ENCODE measurements at places on chromosomes 2 and 18.

- DNase-seq: no peak
Measured at GRCh38 chr2:15565392-15565791, 4.3 kb upstream of the NBAS start.

DNA sequence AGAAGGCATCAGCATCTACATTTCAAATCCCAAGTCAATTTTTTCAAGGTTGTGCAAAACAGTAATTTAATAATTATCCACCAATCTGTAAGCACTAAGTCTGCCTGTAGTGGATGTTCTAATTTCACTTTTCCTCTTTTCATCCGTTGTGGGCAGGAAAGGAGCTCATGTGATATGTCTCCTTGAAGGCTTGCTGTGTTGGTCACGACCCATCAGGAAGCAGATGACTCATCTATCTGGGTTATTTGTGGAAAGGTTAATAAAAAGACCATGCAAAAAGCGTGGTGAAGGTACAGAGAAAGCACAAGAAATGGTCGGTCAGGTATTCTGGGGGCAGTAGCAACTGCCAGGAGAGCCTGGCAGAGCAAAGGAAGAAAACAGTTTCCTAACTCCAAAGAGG lies 476.7 kb upstream of the RAB6C start:
- DNase-seq: no peak

- no peak for DNase-seq
Measured at GRCh38 chr2:80592106-80592505, 287.6 kb upstream of the LRRTM1 start.

DNA sequence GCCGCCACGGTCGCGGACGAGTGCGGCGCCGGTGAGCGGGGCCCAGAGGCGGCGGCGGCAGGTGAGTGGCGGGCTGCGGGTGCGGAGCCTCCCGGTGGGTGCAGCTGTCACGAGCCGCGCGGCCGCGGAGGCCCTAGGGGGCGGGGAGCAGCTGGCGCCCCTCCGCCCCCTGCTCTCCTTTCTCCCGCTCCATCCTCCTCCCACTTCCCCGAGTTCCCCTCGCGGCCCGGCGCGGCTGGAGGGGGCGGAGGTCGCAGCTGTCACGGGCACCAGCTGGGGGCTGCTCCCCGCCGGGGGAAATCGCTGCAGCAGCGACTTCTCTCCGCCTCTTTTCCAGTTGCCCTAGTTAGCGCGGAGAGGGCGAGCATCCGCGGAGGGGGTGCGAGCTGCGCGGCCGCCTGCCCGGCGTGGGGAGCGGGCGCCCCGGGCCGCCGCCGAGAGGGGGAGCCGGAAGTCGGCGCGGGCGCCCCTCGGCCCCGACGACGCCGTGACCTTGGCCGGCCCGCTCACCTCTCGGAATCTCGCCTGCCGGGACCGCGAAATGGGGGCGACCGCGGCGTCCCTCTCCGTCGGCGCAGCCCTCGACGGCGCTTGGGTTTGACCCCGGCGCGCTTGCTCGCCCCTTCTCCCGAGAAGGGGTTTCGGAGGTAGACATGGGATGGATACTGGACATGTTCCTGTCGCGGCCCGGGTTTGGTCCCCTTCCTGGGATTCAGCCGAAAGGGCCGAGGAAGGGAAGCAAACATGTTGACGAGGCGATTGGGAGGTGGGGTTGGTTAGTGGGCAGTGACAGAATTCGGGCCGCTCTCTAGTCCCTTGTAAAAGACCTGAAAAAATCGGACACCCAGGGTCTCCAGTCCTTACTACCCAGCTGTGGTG lies 727 bp downstream of the NCOA1 start:
- no peak for DNase-seq

- no peak for DNase-seq
Measured at GRCh38 chr2:168211664-168212163, 35.7 kb downstream of the STK39 start.

DNA sequence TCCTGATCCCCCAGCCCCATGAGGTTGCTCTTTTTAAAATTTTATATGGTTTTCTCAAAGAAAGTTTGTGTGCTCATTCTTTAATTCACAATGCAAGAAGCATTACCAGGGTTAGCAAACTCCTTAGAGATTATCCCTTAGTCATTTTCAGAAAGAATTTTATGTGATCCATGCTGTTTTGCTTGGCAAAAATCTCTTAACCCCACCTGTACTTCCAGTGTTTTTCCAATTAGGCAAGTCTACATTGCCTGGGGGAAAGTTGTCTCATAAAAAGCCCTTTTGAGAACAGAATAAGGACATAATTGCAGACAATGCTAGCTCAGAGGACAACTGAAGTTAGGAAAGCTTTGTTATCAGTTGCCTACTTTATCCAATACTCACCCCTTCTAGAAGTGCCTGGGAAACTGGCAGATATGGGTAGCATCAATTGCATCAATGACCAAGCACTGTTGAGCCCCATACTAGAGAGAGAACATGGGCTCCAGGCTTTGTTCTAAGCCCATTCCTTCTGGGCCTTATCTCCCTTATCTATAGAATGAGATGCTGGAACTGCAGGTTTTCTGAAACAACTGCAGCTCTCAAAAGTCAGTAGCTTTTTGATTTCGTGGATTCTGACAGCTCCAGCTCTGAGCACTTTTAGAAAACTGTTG lies 265.9 kb upstream of the SPHKAP start:
- DNase-seq: no peak

DNA sequence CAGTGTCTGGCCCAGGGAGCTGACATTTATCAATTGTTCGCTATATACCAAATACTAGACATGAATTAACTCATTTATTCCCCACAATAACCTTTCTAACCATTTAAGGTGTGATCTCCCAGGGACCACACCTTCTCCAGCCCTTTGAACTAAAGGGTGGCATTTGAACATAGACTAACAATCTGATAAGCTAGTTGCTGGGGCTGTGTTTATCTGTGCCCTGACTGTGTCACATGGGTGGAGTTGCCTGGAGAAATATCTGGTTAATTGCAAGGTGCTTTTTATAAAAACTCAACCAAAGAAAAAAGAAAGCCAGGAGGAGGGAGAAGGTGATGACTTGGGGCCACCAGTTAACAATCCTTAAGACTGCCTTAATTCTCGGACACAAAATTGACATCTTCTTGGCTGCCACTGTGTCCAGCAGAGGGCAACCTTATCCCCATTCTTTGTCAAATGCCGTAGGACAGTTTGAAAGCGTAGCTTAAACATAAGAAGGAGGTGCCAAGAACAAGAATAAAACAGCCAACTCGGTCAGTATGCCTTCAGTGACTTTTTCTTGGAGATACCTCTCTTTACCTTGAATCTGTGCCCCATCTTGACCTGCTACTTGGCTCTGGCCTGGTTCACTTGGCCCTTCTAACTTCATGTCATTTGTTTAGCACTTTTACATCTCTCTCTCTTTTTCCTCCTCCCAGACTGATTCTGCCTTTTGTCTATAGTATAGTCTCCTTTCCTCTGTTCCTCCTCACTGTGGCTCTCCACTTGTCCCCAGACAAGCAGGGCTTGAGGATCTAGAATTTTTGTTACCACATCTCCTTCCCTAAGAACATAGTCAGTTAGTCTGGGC lies 183.4 kb downstream of the MYO3B start:
- DNase-seq: no peak

GRCh38 chr2:136645236-136645828 lies 120.0 kb upstream of the THSD7B start:
- peak; percentile 5 for DNase-seq

DNA sequence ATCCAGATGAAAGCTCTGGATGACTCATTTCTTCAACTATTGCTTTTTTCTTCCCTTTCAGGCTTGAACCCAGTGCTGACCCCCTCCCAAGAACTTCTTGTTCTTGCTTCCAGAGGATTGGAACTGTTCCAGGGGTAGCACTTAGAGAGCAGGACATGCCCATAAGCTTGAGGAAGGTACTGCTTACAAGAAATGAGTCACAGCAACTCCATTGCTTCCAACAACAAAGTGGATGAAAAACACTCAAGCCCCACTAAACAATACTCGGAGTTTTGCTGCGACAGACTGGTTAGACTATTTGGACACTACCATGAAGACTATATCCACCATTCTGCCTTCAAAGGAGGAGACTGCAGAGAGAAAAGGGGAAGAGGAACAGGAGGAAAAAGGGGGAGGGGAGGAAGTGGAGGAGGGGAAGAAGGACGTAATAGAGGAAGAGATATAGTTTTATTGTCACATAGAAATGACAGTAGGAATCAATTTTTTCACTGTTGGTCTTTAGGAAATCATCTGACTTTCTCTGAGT lies 1.6 kb upstream of the EPC2 start:
- DNase-seq: no peak

- DNase-seq: no peak
Measured at GRCh38 chr18:40088130-40088529, 1866.9 kb upstream of the PIK3C3 start.

- DNase-seq: no peak
Measured at GRCh38 chr2:200860092-200860795, 4.2 kb downstream of the CLK1 start.

GRCh38 chr2:26811261-26811660 lies 25.4 kb downstream of the CENPA start:
- DNase-seq: no peak

DNA sequence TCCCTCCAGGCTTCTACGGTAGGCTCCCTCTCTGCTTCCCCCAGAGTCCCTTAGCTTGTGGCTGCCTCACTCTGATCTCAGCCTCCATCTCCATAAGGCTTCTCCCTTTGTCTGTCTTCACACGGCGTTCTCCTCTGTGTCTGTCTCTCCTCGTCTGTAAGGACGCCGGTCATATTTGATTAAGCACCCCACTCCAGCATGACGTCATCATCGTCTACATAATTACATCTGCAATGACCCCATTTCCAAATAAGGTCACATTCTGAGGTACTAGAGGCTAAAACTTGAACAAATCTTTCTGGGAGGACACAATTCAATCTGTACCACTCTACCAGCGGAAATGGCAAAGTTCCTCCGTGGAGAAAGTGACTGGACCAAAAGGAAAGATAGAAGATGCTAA lies 8.3 kb upstream of the COL6A3 start:
- DNase-seq: no peak

DNA sequence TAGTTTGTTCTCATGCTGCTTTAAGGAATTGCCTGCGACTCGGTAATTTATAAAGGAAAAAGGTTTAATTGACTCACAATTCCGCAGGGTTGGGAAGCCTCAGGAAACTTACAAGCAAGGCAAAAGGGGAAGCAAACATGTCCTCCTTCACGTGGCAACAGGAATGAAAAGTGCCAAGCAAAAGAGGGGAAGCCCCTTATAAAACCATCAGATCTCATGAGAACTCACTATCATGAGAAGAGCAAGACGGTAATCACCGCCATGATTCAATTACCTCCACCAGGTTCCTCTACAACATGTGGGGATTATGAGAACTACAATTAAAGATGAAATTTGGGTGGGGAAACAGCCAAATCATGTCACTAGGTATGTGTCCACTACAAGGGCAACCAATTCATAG lies 53.9 kb downstream of the MAP4K3 start:
- DNase-seq: no peak

DNA sequence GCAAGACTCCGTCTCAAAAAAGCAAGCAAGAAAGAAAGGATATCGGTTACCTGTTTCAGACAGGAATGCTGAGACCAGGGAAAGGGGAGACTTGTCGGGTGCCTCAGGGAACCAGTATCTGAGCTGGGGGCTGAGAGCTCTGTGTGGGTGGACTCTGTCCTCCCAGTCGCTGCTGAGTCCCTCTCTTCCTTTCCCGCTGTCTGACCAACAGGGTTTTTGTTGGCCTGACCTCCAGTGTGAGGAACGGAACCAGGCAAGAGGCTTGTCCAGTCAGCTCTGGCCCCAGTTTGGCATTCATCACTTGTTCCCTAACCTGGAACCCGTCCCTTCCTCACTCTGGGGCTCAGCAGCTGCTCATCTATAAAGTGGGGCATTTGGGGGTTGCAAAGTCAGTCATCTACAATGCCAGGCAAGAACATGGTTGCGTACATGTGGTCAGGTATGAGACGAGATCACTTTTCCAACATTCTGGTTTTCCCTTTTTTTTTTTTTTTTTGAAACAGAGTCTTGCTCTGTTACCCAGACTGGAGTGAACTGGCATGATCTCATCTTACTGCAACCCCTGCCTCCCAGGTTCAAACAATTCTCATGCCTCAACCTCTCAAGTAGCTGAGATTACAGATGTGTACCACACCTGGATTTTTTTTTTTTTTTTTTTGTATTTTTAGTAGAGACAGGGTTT lies 116.4 kb downstream of the PLB1 start:
- DNase-seq: no peak

DNA sequence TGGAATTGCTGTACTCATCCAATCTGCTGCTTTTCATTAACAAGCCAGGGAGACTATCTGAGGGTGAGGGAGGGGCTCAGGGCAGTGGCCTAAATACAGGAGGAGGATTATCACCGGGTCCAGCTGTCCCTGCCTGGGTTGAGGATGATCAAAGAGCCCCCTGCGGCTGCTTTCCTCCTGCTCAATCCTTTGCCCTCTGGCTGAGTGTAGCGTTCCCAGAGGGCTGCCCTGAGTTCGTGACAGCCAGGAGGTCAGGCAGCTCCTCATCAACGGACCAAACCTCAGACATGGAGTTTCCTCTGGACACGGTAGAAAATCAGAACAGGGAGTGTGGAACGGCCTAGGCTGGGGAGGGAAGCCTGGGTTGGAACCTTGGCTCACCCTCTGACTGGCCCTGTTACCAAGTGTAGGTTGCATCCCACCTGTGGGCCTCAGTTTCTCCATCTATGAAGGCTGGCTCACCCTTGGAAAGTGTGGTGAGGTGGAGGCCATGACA lies 23.5 kb downstream of the CIB4 start:
- no peak for DNase-seq

DNA sequence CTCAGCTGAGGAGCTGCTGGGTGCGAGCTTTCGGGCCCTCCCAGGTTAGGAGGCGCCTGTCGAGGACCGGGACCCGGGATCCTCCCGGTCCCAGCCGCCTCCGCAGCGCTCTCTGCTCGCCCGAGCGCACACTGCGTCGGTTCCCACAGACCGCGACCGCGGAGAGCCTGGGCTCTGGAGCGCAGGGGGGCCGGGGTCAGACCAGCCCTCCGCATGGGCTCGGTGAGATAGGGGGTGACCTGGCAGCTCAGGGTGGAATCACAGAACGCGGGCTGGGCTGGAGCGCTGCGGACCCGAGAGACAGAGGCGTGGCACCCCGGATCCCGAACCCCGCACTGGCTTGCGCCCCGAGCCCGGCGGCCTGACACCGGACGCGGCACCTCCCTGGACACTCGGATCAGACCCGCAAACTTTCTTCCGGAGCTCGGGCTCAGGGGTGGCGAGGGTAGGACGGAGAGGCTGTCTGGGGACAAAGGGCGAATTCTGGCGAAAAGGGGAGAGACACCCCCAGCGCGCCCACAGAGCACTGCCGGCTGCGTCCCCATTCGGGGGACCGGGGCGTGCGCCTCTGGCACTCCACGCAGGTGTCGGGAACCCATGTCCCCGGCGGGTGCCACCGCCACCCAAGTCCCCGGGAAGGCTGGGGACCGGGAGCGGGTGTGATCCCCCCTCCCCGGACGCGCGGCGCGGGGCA lies 612 bp downstream of the DIPK1C start:
- no peak for DNase-seq

- DNase-seq: no peak
Measured at GRCh38 chr2:192313773-192314172, 119.0 kb upstream of the TMEFF2 start.

GRCh38 chr2:10439185-10439879 lies 8.8 kb downstream of the ODC1 start:
- DNase-seq: no peak

- no peak for DNase-seq
Measured at GRCh38 chr2:134141598-134142340, 112.1 kb upstream of the MGAT5 start.

- DNase-seq: no peak
Measured at GRCh38 chr2:177335917-177336450, 56.6 kb upstream of the AGPS start.
